ENCODE measurements at places on chromosomes 2 and 18.

GRCh38 chr2:8980096-8980495, 23.4 kb downstream of the MBOAT2 start:
- no peak for DNase-seq
- H3K27me3 ChIP-seq, result peaks cover 6% of the 10 kb centered on the region
- no peaks in the 10 kb centered on the region for H3K4me1 ChIP-seq
- no peaks in the 10 kb centered on the region for H3K36me3 ChIP-seq
- no peak overlapping the region for H3K27ac ChIP-seq

DNA sequence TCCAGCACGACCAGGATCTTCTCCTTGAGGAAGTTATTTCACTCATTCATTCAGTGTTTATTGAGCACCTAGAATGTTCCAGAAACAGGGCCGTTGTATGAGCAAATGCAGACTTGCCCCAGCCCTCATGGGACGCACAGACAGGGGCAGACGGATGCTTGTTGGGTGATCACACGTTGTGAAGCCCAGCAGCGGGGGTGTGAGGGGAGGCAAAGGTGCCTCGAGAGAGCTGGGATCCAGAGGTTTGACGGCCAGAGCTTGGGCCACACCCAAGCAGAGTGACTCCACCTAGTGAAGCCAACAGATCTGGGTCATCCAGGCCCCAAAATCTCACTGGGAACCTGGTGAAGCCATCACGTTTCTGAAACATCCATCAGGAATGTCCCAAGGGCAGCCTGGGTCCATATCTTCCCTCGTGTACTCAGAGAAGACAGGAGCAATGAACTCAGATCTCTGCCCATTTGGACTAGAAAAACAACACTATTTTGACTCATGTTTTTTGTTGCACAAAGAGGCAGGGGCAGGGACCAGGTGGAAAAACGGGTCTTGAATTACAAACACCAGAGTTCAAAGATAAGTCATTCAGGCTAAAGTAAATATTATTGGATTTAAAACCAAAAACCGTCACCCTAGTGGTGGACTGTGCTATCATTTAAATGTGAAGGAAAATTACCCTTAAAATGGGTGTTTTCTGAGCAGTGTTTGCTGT, 54.9 kb upstream of the RBM44 start:
- no peak for DNase-seq
- H3K4me1 ChIP-seq, result peaks cover 24% of the 10 kb centered on the region
- no peaks in the 10 kb centered on the region for H3K27me3 ChIP-seq

GRCh38 chr2:12293874-12294273, 422.9 kb upstream of the TRIB2 start:
- H3K27me3 ChIP-seq, result no peaks in the 10 kb centered on the region
- H3K4me3 ChIP-seq, result peak overlapping the region; percentile 0
- peaks cover 60% of the 10 kb centered on the region for H3K4me1 ChIP-seq
- H3K27ac ChIP-seq, result peak overlapping the region; percentile 92

GRCh38 chr2:5482929-5483331, 209.3 kb upstream of the SOX11 start:
- no peaks in the 10 kb centered on the region for H3K27me3 ChIP-seq
- DNase-seq, result no peak
- no peaks in the 10 kb centered on the region for H3K4me1 ChIP-seq

DNA sequence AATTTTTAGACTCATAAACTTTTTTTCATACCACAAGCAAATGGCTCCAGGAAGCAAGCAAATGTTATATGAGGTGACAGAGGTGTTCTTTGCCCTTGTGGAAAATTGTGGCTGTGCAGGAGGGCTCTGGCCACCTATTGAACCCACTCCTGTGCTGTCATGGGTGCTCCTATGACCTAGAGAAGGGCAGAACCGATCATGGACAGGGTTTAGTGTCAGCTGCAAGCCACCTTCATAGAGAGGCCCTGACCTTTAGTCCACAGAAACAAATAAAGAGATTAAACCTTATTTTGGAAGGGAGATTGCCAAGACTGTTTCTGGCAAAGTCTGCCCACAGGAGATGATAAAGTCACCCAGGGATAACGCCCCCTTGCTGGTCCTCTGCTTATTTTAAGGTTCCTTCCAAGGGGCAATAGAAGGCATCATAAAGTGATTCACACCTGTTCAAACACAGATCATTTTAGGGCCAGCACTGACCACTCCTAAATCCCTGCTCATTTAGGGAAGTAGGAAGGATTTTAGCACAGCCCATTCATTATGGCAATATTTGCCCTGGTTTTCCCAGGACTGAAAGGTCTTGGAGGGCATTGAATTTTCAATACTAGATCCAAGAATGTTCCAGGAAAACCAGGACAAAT, 26.1 kb upstream of the STAT4 start:
- H3K4me1 ChIP-seq, result peaks cover 44% of the 10 kb centered on the region
- no peak for DNase-seq
- no peak overlapping the region for H3K4me3 ChIP-seq
- no peaks in the 10 kb centered on the region for H3K27me3 ChIP-seq

GRCh38 chr2:212050871-212051270, 487.7 kb downstream of the ERBB4 start:
- peaks cover 20% of the 10 kb centered on the region for H3K4me1 ChIP-seq
- H3K27me3 ChIP-seq, result no peaks in the 10 kb centered on the region
- no peak for DNase-seq
- H3K36me3 ChIP-seq, result peaks cover 3% of the 10 kb centered on the region
- no peak overlapping the region for H3K4me3 ChIP-seq
- no peak overlapping the region for H3K27ac ChIP-seq

GRCh38 chr2:216369821-216370220, 2.5 kb downstream of the MARCHF4 start:
- H3K36me3 ChIP-seq, result no peaks in the 10 kb centered on the region
- H3K4me1 ChIP-seq, result peaks cover 14% of the 10 kb centered on the region
- H3K27me3 ChIP-seq, result peaks cover 68% of the 10 kb centered on the region
- no peak overlapping the region for H3K27ac ChIP-seq

GRCh38 chr18:52682260-52682659, 342.3 kb downstream of the DCC start:
- no peak for DNase-seq
- no peak overlapping the region for H3K27ac ChIP-seq
- no peaks in the 10 kb centered on the region for H3K4me1 ChIP-seq

DNA sequence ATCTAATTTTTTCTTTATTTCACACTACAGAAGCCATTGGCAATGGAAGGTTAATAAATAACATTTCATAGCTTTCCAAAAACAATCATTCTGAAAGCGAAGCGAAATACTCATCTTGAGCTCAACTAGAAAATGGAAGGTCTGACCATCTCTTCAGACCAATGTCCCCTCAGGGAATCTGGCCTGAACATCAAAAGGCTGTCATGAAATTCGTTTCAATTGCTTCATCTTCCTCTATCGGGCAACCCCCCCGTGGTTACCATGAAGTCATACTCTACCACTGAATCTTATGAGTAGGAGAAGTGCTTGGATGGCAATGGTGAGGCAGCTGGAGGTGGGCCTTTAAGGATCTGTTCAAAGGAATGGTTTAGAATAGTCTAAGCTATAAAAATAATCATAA, 22.9 kb upstream of the CYTIP start:
- H3K36me3 ChIP-seq, result peaks cover 20% of the 10 kb centered on the region
- peak overlapping the region; percentile 65 for H3K27ac ChIP-seq
- no peaks in the 10 kb centered on the region for H3K27me3 ChIP-seq

DNA sequence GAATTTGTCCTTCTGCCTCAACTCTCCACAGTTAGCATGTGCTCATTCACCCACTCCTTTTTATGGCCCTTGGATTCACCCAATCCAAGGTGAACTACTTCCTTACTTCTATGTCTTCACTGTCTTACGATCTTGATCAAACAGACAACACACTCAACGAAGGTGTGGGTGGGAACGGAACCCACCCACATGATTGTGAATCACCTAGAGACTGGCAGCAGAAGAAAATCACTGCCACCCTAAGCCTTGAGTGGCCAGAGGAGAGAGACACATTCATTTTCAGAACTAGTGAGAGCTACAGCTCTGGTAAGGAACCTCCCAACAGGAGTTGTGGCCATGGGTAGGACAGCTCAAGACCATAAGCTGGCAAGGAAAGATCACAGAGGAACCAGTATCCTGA, 194.3 kb downstream of the PLCL1 start:
- H3K4me1 ChIP-seq, result no peaks in the 10 kb centered on the region
- H3K27me3 ChIP-seq, result no peaks in the 10 kb centered on the region
- H3K36me3 ChIP-seq, result no peaks in the 10 kb centered on the region
- DNase-seq, result no peak
- H3K27ac ChIP-seq, result no peak overlapping the region

Measured in activated CD8-positive, alpha-beta T cell treated with anti-CD3 and anti-CD28 coated beads, Interleukin-2, amount 10 ng/mL, durations not matched to agents 7 days and 5 days (primary cell).